Activated naive CD4-positive, alpha-beta T cell treated with anti-CD3 and anti-CD28 coated beads for 36 hours (primary cell): ENCODE measurements at places on chromosomes 4 and X. TPM values are rescaled to one million over a fixed set of nuclear protein-coding genes. Genes with fewer than 3 reads are reported as not detected.

The SMR3B gene
- total RNA-seq = not detected

GRCh38 chr4:158285429-158286216, 75.3 kb downstream of the TMEM144 start:
- no peak overlapping the region for H3K4me3 ChIP-seq
- H3K27me3 ChIP-seq = peaks cover 5% of the 10 kb centered on the region
- no peak overlapping the region for H3K27ac ChIP-seq
- no peaks in the 10 kb centered on the region for H3K36me3 ChIP-seq
- DNase-seq = no peak

GRCh38 chr4:48602763-48603162, 112.7 kb downstream of the ZAR1 start:
- H3K4me1 ChIP-seq = no peaks in the 10 kb centered on the region
- no peak overlapping the region for H3K4me3 ChIP-seq
- H3K27me3 ChIP-seq = no peaks in the 10 kb centered on the region
- DNase-seq = no peak
- peaks cover 5% of the 10 kb centered on the region for H3K36me3 ChIP-seq
- H3K27ac ChIP-seq = no peak overlapping the region

DNA sequence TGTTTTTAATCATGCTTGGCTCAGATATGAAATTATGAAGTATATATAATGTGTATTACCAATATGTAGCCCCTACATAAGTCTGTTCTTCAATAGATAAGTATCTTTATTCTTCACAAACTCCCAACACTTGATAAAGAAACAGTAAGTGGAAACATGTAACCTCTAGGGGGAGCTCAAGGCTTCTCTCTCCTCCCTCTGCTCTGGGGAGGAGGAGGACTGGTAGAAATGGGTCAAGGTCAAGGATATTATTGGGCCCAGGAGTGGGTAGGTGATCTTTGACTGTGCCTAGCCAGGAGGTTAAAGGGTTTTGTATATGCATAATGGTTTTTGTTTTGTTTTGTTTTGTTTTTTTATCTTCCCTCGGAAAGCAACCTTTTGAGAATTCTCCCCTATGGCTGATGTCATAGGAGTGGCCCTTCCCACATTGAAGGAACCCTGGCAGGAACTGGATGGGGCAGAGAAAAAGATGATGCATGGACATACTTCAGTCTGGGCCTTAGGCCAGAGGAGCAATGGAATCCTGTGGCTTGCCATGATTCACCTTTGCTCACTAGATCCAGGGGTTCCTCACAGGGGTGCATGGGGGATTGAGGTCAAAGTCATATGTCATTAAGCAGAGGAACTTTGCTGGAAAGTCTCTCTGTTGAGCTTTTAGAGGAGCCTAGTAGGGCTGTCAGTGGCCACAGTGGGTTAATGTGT, 460.3 kb downstream of the MID1IP1 start:
- H3K36me3 ChIP-seq = no peaks in the 10 kb centered on the region
- peaks cover 49% of the 10 kb centered on the region for H3K4me1 ChIP-seq
- H3K27ac ChIP-seq = peak overlapping the region; percentile 78
- H3K27me3 ChIP-seq = no peaks in the 10 kb centered on the region
- peak; percentile 40 for DNase-seq
- H3K4me3 ChIP-seq = no peak overlapping the region

DNA sequence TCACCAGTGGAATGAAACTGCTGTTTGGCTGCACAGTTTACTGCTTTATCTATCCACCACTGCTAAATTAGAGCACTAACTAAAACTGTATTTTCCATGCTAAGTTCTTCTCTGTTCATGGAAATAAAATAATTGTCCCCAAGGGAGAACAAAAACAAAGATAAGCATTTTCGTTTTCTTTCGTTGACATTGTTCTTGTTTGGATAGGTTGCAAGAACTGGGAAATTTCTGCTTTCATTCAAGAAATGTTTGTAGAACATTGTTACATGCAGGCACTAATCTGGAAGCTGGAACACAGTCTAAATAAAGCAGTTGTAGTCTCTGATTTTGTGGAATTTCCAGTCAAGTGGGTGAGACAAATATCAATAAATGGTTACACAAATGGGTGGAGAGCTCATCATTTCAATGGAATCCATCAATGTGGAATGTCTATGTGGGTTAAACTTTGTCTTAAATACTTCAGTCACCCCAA, 5.8 kb upstream of the CXCL8 start:
- no peaks in the 10 kb centered on the region for H3K4me1 ChIP-seq
- no peak overlapping the region for H3K4me3 ChIP-seq
- H3K27me3 ChIP-seq = peaks cover 10% of the 10 kb centered on the region
- H3K27ac ChIP-seq = no peak overlapping the region
- H3K36me3 ChIP-seq = no peaks in the 10 kb centered on the region

DNA sequence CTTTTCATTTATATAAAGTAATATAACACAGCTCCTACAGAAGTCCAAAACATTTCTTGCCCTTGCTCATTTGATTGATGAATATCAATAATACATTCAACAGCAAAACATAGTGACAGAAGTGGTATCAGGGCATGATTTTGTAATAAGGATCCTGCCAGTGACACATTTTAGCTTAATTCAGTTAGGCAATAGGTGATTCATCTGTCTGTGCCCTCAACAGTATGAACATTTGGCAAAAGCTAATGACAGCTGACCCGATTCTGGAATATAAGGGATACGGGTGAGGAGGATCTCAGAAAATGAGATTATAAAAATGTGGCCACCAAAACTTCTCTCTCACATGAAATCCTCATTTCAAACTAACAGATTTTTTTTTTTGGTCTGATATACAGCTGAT, 294.0 kb downstream of the CAMK2D start:
- no peaks in the 10 kb centered on the region for H3K27me3 ChIP-seq
- peaks cover 40% of the 10 kb centered on the region for H3K36me3 ChIP-seq
- H3K27ac ChIP-seq = no peak overlapping the region
- peaks cover 26% of the 10 kb centered on the region for H3K4me1 ChIP-seq
- no peak overlapping the region for H3K4me3 ChIP-seq

- H3K4me3 ChIP-seq = no peak overlapping the region
- H3K27me3 ChIP-seq = peaks cover 36% of the 10 kb centered on the region
- H3K4me1 ChIP-seq = peaks cover 9% of the 10 kb centered on the region
- DNase-seq = no peak
- H3K27ac ChIP-seq = no peak overlapping the region
These were observed 4.2 kb upstream of the ERVMER34-1 start for GRCh38 chr4:52755426-52755825.
